Lung (tissue), 17 donors: ENCODE measurements at places on chromosomes 2 and 18. TPM values are rescaled to one million over a fixed set of nuclear protein-coding genes. Genes with fewer than 3 reads are reported as not detected.

The NEUROD1 gene
- not detected for total RNA-seq

The ABCG8 gene
- total RNA-seq = not detected

The APOB gene
- total RNA-seq = 0.28 TPM

The ANO7 gene
- total RNA-seq = 0.98 TPM

The RAPGEF4 gene
- total RNA-seq = 33.5 TPM

The FHOD3 gene
- total RNA-seq = 7.4 TPM

The GREB1 gene
- 3.3 TPM for total RNA-seq

The SRD5A2 gene
- 5.3 TPM for total RNA-seq

The AFF3 gene
- total RNA-seq = 90.9 TPM

The RABL2A gene
- 39.8 TPM for total RNA-seq

DNA sequence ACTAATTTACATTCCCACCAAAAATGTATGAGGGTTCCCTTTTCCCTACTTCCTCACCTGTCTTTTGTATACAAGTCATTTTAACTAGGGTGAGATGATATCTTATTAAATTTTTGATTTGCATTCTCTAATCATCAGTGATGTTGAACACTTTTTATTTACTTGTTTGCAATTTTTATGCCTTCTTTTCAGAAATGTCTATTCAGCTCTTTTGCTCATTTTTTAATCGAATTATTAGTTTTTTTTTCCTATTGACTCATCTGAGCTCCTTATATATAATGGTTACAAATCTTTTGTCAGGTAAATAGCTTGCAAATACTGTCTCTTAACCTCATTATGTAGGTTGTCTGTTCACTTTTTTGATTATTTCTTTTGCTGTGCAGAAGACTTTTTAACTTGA is 269.4 kb downstream of the CDH19 start:
- H3K27me3 ChIP-seq = no peaks in the 10 kb centered on the region
- no peak overlapping the region for H3K4me3 ChIP-seq
- no peak for DNase-seq

DNA sequence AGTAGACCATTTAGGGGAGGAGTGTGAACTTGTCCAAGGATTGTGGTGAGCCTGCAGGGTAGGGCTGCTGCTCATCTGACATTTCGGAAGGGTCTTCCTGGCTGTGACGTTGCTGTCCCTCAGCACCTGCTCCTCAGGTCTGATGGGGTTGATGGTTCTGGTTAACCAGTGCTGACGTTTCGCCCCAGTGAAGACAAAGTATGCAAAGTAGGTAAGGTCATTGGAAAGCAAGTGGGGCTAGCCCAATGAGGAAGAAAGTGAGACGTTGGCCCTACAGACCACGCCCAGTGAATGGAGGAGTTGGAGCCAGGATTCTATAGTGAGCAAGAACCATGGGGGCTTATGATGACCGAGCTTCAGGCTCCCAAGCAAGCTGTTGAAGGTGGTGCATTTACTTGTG is 33.4 kb upstream of the ZNF396 start:
- H3K36me3 ChIP-seq = no peaks in the 10 kb centered on the region
- H3K27ac ChIP-seq = no peak overlapping the region
- no peak overlapping the region for H3K4me3 ChIP-seq
- no peaks in the 10 kb centered on the region for H3K27me3 ChIP-seq
- no peak for DNase-seq

DNA sequence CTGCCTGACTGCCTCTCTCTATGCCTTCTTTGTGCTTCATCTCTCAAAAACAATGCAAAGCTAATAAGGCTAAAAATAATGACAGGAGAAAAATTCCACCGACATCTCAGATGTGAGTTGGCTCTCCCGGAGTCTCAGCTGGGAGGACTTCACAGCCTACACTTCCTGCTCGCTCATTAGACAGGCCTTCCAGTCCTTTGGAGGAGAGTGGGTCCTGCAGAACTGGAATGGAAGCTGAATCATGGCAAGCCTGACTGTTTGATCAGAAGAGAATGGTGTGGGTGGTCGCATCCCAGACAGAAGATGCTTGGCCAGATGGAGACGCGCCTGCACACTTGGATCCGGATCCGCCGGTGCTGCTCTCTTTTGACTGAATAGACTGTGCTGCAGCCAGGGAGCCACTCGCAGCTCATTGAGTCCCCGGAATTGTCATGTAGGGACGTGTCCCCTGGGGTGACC is 49.7 kb downstream of the TRIB2 start:
- no peak for DNase-seq
- H3K36me3 ChIP-seq = no peaks in the 10 kb centered on the region
- H3K4me1 ChIP-seq = peaks cover 5% of the 10 kb centered on the region
- no peak overlapping the region for H3K27ac ChIP-seq
- H3K27me3 ChIP-seq = no peaks in the 10 kb centered on the region

DNA sequence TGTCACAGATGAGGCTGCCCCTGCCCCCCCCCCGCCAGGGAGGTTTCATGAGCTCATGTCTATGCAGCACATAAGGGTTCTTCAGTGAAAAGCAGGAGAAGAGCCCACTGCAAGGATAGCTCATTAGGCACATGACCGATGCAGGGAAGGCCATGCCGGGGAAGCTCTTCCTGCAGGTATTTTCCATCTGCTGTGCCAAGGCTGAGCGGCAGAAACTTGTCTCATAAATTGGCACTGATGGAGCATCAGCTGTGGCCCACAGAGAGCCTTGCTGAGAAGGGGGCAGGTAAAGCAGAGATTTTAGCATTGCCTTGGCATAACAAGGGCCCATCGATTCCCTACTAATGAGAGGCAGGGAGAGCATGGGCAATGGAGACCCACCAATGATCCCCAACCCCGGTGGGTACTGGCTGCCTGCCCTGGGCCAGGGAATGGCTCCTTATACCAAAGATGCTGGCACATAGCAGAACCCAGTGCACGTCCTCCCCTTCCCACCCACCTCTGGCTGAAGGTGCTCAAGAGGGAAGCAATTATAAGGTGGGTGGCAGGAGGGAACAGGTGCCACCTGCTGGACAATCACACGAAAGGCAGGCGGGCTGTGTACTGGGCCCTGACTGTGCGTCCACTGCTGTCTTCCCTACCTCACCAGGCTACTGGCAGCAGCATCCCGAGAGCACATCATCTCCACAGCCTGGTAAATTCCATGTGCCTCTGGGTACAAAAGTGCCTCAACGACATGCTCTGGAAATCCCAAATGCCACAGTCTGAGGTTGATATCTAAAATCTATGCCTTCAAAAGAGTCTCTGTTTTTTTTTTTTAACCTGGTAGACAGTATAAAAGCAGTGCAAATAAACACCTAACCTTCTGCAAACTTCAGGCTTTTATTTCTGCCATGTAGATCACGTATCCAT is 41.4 kb downstream of the STEAP3 start:
- no peaks in the 10 kb centered on the region for H3K4me1 ChIP-seq
- no peaks in the 10 kb centered on the region for H3K27me3 ChIP-seq
- H3K36me3 ChIP-seq = no peaks in the 10 kb centered on the region
- H3K27ac ChIP-seq = no peak overlapping the region

GRCh38 chr2:109166811-109167210 is 37.8 kb downstream of the SH3RF3 start:
- no peak overlapping the region for H3K4me3 ChIP-seq
- no peaks in the 10 kb centered on the region for H3K27me3 ChIP-seq
- DNase-seq = no peak
- H3K36me3 ChIP-seq = no peaks in the 10 kb centered on the region

GRCh38 chr2:167750675-167751074 is 496.7 kb downstream of the STK39 start:
- H3K27ac ChIP-seq = no peak overlapping the region
- H3K4me3 ChIP-seq = no peak overlapping the region
- DNase-seq = no peak
- H3K36me3 ChIP-seq = no peaks in the 10 kb centered on the region
- no peaks in the 10 kb centered on the region for H3K4me1 ChIP-seq
- no peaks in the 10 kb centered on the region for H3K27me3 ChIP-seq

- no peak for DNase-seq
- no peaks in the 10 kb centered on the region for H3K36me3 ChIP-seq
- peaks cover 21% of the 10 kb centered on the region for H3K4me1 ChIP-seq
- no peak overlapping the region for H3K27ac ChIP-seq
- no peak overlapping the region for H3K4me3 ChIP-seq
Measured at GRCh38 chr2:28637066-28638047, 114.3 kb upstream of the PPP1CB start.

- no peaks in the 10 kb centered on the region for H3K4me1 ChIP-seq
- H3K27me3 ChIP-seq = no peaks in the 10 kb centered on the region
- no peak for DNase-seq
- no peak overlapping the region for H3K27ac ChIP-seq
- no peaks in the 10 kb centered on the region for H3K36me3 ChIP-seq
- H3K4me3 ChIP-seq = no peak overlapping the region
Measured at GRCh38 chr18:71630696-71631095, 913.4 kb downstream of the CBLN2 start.

- H3K4me1 ChIP-seq = no peaks in the 10 kb centered on the region
- H3K36me3 ChIP-seq = no peaks in the 10 kb centered on the region
- H3K27me3 ChIP-seq = no peaks in the 10 kb centered on the region
- H3K27ac ChIP-seq = no peak overlapping the region
Measured at GRCh38 chr2:191038741-191039140, 24.8 kb upstream of the STAT1 start.

GRCh38 chr2:16215902-16216557 is 275.7 kb downstream of the MYCN start:
- no peaks in the 10 kb centered on the region for H3K4me1 ChIP-seq
- DNase-seq = no peak
- H3K4me3 ChIP-seq = no peak overlapping the region
- H3K36me3 ChIP-seq = no peaks in the 10 kb centered on the region

- no peak overlapping the region for H3K27ac ChIP-seq
- H3K4me3 ChIP-seq = no peak overlapping the region
- no peaks in the 10 kb centered on the region for H3K4me1 ChIP-seq
- no peaks in the 10 kb centered on the region for H3K36me3 ChIP-seq
- DNase-seq = no peak
Measured at GRCh38 chr2:158391876-158392275, 64.7 kb downstream of the CCDC148 start.

- H3K4me3 ChIP-seq = no peak overlapping the region
- DNase-seq = no peak
- no peaks in the 10 kb centered on the region for H3K4me1 ChIP-seq
- H3K27me3 ChIP-seq = no peaks in the 10 kb centered on the region
Measured at GRCh38 chr2:1350111-1350510, 63.2 kb upstream of the TPO start.

DNA sequence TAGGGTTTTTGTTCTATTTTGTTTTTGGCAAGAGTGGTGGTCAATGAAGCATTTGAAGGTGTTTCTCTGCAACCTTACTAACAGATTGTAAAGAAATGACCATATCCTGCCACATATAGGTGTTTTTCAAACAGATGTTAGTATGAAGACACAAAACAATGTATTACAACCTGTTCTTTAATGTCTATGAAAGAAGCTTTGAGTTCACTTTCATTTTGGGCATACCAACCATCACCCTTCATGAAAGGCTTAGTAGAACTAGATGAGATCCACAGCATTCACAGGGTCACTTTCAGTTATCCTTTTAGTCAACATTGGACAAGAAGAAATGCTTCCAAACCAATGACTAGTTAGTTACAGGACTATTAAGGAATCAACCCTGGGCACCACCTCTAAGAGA is 95.1 kb downstream of the EHBP1 start:
- H3K4me3 ChIP-seq = no peak overlapping the region
- H3K36me3 ChIP-seq = no peaks in the 10 kb centered on the region
- peaks cover 1% of the 10 kb centered on the region for H3K4me1 ChIP-seq
- H3K27me3 ChIP-seq = no peaks in the 10 kb centered on the region
- no peak overlapping the region for H3K27ac ChIP-seq
- DNase-seq = no peak

DNA sequence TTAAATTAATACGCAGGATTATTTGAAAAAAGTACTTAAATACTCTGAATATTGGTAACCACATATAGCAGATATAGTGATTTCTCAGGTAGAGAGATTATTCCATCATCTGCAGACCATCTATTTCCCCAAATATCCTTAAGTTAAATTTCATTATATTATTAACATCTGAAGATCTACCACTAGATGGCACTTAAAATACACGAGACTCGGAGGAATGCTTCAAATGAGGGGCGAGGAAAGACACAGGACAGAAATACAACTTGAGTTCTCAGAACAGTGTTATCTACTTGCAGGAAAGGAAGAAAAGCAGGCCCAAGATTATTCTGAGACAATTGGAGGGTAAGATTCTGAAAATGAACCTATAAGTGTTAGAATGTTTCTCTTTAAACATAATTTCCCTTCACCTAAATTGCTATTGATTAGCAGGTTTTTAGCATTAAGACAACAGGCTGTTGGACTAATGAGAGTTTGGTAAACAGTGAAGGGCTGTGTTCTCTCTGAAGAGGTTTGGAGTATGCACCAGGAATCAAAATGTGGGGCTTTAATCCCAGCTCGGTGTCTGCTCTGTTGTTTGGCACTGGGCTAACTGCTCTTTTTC is 76.9 kb upstream of the GCFC2 start:
- DNase-seq = peak; percentile 82
- no peaks in the 10 kb centered on the region for H3K27me3 ChIP-seq
- no peak overlapping the region for H3K4me3 ChIP-seq

- no peak for DNase-seq
- no peaks in the 10 kb centered on the region for H3K27me3 ChIP-seq
- no peaks in the 10 kb centered on the region for H3K4me1 ChIP-seq
- no peaks in the 10 kb centered on the region for H3K36me3 ChIP-seq
- H3K27ac ChIP-seq = no peak overlapping the region
Measured at GRCh38 chr2:198052741-198053140, 248.3 kb downstream of the PLCL1 start.

GRCh38 chr2:27702302-27702701 is 38.6 kb downstream of the SLC4A1AP start:
- DNase-seq = no peak
- H3K4me3 ChIP-seq = no peak overlapping the region
- H3K27me3 ChIP-seq = no peaks in the 10 kb centered on the region
- no peak overlapping the region for H3K27ac ChIP-seq
- peaks cover 6% of the 10 kb centered on the region for H3K4me1 ChIP-seq

- DNase-seq = no peak
- H3K27ac ChIP-seq = no peak overlapping the region
- H3K4me3 ChIP-seq = no peak overlapping the region
- no peaks in the 10 kb centered on the region for H3K36me3 ChIP-seq
Measured at GRCh38 chr18:46464926-46465655, 191.9 kb downstream of the LOXHD1 start.

DNA sequence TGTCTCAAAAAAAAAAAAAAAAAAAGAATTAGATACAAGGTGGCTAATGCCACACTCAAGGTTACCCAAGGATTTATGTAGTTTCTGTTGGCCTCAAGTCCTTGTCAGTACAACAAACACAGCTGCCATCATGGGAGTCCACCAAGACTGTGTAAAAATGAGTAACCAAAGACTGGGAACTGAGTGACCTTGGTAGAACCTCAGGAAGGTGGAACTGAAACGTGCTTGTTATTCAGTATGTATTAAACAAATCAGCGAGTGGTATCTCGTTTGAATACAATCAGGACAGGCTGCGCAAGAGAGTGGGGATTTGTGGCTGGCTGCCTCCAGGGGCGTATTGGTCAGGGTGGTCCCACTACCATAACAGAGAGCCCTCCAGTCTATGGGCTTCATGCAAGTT is 1.6 kb upstream of the SFTPB start:
- DNase-seq = no peak
- H3K27me3 ChIP-seq = no peaks in the 10 kb centered on the region
- H3K4me3 ChIP-seq = no peak overlapping the region
- H3K27ac ChIP-seq = no peak overlapping the region
- no peaks in the 10 kb centered on the region for H3K36me3 ChIP-seq
